ENCODE measurements at places on chromosomes 13 and 19. TPM values are rescaled to one million over a fixed set of nuclear protein-coding genes. Genes with fewer than 3 reads are reported as not detected.

The CPT1C gene
- 0.23 TPM for total RNA-seq

- peaks cover 16% of the 10 kb centered on the region for H3K4me1 ChIP-seq
- DNase-seq = no peak
- no peak overlapping the region for H3K27ac ChIP-seq
- H3K27me3 ChIP-seq = no peaks in the 10 kb centered on the region
Observed at GRCh38 chr19:10603873-10604459, 16.9 kb upstream of the AP1M2 start.

DNA sequence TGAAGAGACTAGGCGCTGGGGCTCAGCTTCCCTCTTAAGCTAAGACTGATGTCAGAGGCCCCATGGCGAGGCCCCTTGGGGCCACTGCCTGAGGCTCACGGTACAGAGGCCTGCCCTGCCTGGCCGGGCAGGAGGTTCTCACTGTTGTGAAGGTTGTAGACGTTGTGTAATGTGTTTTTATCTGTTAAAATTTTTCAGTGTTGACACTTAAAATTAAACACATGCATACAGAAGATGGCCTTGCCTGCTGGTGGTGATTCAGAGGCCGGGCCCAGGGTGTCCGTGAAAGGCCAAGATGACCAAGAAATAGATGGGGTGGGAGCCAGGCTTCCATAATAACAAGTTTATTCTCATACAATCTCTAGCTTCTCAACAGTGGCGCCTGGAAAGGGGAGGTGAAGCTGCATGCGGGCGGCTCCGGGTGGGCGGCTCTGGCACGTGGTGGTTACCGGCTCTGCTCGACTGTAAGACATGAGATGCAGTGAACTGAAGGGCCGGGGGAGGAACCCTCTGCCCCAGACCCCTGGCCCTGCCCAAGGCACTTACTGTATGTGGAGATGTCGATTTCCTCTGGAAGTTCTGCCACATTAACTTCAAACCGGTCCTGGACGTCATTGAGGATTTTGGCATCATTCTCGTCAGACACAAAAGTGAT, 10.5 kb downstream of the DDX39A start:
- H3K27me3 ChIP-seq = no peaks in the 10 kb centered on the region
- DNase-seq = no peak
- H3K36me3 ChIP-seq = peaks cover 5% of the 10 kb centered on the region
- H3K4me1 ChIP-seq = peaks cover 17% of the 10 kb centered on the region
- no peak overlapping the region for H3K4me3 ChIP-seq

- H3K4me3 ChIP-seq = no peak overlapping the region
- no peaks in the 10 kb centered on the region for H3K27me3 ChIP-seq
- H3K27ac ChIP-seq = no peak overlapping the region
Observed at GRCh38 chr19:50250450-50251136, 47.2 kb downstream of the MYH14 start.

- H3K27me3 ChIP-seq = no peaks in the 10 kb centered on the region
- no peak overlapping the region for H3K27ac ChIP-seq
- no peaks in the 10 kb centered on the region for H3K36me3 ChIP-seq
Observed at GRCh38 chr13:34762312-34762711, 179.8 kb upstream of the NBEA start.

DNA sequence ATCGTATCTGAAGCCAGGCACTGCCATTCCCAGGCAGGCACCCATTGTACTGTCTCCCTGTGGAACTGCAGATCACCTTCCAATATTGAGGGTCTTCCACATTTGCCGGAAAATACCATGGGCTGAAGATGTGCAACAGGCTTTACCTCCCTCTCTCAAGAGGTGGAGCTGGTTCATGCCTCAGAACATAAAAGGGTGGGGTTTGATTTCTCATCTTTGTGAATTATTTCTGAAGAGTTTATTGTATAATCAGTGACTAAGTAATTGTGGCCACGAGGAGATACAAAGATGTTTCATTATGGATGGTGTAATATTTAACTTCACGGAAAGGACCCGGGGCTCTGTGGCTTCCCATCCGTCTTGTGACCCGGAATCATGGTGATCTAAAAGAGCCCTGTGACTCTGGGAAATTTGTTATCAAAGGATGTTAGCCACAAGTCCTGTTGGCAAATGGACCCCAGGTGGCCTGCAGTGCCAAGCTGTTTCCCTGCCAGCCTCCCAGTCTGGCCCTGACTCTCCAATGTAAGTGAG, 230.5 kb downstream of the LACC1 start:
- no peak for DNase-seq
- no peak overlapping the region for H3K4me3 ChIP-seq

- no peaks in the 10 kb centered on the region for H3K4me1 ChIP-seq
- no peaks in the 10 kb centered on the region for H3K27me3 ChIP-seq
- no peak for DNase-seq
- H3K27ac ChIP-seq = no peak overlapping the region
- no peak overlapping the region for H3K4me3 ChIP-seq
Observed at GRCh38 chr13:93259527-93260080, 33.0 kb downstream of the GPC6 start.

DNA sequence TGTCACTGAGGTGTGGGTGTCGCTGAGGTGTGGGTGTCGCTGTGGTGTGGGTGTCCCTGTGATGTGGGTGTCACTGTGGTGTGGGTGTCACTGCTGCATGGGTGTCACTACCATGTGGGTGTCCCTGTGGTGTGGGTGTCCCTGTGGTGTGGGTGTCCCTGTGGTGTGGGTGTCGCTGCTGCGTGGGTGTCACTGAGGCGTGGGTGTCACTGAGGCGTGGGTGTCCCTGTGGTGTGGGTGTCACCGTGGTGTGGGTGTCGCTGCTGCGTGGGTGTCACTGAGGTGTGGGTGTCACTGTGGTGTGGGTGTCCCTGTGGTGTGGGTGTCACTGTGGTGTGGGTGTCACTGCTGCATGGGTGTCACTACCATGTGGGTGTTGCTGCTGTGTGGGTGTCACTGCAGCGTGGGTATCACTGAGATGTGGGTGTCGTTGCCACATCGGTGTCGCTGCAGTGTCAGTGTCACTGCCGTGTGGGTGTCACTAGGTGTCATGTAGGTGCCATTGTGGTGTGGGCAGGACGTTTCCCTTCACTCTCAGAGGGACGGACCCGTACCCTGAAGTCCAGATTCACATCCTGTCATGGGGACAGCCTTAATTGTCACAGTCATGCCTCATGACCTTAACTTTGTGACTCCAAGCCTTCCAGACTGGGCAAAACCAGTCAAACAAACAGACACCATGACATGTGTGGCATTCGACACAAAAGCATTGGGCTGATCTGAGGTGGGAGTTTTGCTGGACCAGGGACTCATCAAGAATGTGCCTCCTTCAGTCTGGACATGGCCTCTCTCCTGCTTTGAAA, 12.7 kb upstream of the GAS6 start:
- no peaks in the 10 kb centered on the region for H3K4me1 ChIP-seq
- H3K4me3 ChIP-seq = no peak overlapping the region
- no peak for DNase-seq
- H3K27ac ChIP-seq = no peak overlapping the region
- H3K27me3 ChIP-seq = no peaks in the 10 kb centered on the region
- no peaks in the 10 kb centered on the region for H3K36me3 ChIP-seq

All from Panc1 (cell line).